AG10803 (cell line): ENCODE measurements at places on chromosomes 7 and 10.
A peak's percentile ranks its signal among the peaks of the same experiment; 100 is the strongest.

DNA sequence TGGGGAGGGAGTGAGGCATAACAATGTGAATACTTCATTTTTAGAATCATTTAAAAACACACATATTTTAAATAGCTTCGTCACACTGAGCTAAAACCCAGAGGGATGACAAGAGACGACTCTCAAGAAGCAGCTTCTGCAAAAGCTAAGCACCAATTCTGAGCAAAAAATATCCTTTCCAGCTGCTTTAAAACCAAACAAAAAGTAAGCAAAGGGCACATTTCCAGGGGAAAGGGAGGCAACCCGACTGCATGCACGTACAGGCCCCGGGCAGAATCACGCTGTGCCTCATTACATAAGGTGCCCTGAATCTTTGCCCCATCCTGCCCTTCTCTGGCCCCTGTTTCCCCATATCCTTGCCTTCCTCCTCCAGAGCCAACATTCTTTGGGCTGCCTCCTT lies 78.4 kb downstream of the DGKI start:
- peak; percentile 58 for DNase-seq

GRCh38 chr7:17432793-17433192 lies 134.3 kb downstream of the AHR start:
- no peak for DNase-seq

DNA sequence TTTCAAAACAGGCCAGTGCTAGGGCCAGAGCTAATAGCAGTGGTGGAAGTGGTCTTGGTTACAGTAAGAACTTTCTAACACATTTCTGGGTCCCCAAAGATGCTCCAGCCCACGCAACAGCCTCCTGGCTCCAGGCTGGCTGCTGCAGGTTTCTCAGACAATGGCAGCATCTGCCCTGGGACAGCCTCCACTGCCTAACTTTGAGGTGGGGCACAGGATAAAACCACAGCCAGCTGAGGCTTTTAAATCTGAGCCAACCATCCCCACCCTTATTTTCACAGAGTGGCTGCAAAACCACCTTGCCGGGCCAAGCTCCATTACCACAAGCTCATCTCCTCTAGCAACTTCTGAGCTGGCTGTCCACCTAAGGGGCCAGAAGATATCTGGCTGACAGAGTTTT lies 84.8 kb downstream of the FAM53B start:
- DNase-seq, result no peak

DNA sequence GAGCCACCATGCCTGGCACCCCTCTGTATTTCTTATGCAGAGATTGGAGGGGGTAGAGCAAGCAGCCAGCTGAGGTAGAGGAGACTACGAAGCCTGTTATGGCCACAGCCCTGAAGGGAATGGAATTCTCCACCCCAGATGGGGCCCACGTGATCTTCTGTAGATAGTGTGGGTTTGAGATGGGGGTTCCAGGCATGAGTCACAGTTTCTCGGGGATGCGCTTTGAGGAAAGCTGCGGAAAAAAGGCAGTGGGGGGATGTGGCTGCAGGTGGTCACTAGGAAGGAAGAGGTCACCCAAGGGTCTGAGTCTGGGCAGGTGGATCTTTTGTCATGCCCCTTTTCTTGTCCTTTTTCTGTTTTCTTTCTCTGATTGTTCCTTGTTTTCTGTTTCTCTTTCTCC lies 11.5 kb downstream of the FAM131B start:
- no peak for DNase-seq

DNA sequence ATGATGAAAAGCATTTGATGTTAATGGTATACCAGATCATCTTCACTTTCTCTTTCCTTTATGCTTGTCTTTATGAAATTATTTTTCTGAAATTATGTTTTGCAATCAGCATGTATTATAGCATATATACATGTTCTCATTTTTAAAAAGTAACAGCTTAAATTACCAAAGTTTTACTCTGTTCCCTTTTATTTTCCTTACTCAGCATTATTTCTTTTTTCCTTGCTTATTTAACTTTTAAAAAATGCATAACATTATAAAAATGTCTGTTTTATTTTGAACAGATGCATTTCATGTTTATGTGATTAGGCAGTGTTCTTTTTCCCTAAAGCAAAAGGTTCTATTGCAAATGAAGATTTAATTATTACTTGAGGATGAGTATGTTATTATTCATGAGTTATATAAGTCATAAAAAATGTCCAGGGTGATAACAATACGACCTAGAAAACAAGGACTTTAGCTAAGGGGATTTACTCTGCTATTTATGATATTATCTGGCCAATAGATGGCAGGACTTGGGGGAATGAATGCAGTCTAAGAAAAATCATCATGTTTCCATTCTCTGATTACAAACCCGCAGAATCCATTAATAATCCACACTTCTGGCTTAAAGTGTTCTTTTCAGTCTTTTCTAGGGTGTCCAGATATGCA lies 38.5 kb downstream of the CABCOCO1 start:
- no peak for DNase-seq

- DNase-seq, result no peak
Measured at GRCh38 chr7:46604241-46604661, 683.2 kb upstream of the IGFBP3 start.

DNA sequence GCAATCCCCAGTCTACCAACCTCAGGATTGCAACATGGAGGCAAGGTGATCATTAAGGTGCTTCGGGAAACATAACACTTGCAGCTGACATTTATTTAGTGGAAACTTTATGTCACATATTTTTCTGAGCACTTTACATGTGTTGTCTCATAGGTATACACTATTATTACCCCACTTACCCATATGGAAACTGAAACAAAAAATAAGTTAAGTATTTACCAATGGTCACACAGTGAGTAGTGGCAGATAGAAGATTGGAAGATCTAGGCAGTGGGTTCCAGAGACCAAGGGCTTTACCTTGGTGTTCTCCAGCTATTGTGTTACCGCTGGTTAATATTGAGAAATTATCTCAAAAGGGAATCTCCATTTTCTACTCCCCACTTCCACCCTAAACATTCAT lies 1279.1 kb upstream of the SORCS1 start:
- DNase-seq, result no peak

DNA sequence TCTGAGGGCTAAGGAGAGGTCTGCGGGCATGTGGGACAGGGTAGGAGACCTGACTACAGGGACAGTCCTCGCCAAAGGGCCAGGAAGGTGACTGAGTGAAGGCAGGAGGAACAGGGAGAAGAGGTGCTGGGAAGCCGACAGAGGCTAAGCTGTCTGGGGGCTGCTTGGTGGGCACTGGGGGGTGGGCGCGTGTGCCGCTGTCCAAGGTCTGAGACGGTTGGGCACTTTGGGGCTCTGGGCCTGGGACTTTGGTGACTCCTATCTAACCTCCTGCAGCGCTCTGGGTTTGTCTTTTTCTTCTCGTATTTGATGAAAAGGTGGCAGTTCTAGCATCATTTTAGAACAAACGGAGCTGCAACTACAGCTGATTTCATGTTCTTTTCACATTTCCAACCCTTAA lies 141.5 kb downstream of the C10orf105 start:
- DNase-seq, result no peak

- peak; percentile 40 for DNase-seq
Measured at GRCh38 chr10:44558521-44558920, 173.6 kb upstream of the CXCL12 start.

DNA sequence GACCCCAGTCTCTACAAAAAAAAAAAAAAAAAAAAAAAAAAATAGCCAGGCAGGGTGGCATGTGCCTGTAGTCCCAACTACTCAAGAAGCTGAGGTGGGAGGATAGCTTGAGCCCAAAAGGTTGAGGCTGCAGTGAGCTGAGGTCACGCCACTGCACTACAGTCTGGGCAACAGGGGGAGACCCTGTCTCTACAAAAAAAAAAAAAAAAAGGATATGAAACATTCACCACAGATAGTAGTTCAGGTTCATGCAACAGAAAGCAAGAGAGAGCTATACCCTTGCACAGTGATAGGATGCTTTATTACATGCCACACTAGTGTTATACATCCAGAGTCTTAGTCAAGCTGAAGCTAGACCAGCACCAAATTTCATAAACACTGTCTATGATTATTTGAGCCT lies 148.4 kb upstream of the KAT6B start:
- no peak for DNase-seq

DNA sequence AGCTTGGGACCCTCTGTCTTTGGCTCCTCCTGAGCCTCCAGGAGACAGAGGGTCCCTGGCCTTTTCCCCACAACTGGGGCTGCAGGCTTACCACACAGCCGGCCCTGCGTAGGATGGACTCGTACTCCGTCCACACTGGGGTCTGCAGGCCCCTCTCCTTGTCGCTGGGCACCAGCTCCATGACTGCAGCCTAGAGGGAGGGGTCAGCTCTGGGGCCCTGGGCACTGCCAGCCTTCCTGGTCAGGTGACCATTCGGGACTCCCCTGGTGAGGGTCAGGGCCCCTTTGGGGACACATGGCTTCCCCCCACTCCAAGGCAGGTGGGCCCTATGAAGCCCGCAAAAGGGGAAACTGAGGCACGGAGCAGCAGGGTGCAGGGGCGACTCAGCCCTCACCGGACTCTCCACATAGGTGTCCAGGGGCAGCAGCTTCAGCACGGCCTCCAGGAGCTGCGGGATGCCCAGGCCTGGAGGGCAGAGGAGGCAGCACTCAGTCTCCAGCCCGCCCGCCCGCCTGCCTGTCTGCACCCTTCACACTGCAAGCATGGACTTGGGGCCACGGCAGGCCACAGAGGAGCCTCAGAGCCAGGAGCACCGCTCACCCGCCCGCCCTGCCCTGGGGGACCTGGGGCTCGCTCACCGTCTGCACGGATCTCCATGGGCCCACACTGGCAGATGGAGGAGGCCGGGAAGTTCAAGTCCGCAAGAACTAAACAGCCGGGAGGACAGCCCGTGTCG lies 1.1 kb downstream of the FUOM start:
- no peak for DNase-seq

DNA sequence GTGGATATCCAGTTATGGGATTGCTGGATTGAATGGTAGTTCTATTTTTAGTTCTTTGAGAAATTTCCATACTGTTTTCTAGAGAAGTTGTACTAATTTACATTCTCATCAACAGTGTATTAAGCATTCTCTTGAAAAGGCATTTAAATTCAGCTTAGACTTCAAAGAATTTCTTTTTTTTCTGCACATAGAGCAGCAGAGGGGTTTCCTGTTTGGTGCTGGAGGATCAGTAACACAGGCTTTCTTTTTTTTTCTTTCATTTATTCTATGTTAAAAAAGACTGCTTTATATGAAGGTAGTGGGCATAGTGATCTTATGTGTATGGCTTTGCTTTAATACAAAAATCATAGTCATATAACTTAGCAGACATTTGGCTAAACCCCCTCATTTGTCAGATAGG lies 47.6 kb upstream of the TARP start:
- DNase-seq, result no peak

GRCh38 chr10:75980419-75981002 lies 549.1 kb downstream of the LRMDA start:
- no peak for DNase-seq

DNA sequence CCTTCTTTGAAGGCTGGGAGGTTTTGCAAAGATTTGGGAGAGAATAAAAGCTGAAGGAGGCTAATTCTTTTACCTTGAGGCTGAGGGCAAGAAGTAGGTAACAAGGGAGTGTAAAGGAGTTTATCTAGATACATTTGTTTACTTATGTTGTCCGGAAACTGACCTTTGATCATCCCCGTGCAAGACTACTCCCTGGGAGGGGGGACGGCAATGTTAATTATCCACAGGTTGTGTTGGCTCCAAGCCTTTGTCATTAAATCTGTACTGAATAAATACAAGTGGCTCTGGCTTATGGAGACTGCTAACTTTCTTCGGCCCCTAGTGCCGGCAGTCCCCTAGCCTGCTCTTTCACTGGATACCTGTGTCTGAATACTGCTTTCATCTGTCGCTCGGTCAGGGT lies 1250.6 kb upstream of the LRRTM3 start:
- no peak for DNase-seq
